Erythroblast (primary cell): ENCODE measurements at places on chromosomes 3 and 15.

- DNase-seq: no peak
Observed at GRCh38 chr3:132652640-132653270, 6.9 kb downstream of the ACAD11 start.

DNA sequence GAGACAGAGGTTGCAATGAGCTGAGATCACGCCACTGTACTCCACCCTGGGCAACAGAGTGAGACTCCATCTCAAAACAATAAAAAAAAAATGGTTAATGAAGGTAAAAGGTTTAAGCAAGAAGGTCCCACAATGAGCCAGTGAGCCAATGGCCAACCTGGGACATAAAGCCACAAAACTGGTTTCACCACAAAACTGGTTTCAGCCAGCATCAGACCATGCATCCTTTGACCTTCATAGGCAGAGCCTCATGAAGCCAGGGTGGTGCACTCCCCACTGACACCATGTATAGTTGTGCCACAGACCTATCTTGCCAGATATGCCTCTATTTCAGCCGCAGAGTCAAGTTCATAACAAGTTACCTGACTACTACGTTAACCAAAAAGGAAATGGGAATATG, 41.9 kb downstream of the SCAP start:
- no peak for DNase-seq

GRCh38 chr15:90582553-90582952, 52.8 kb downstream of the CRTC3 start:
- no peak for DNase-seq

DNA sequence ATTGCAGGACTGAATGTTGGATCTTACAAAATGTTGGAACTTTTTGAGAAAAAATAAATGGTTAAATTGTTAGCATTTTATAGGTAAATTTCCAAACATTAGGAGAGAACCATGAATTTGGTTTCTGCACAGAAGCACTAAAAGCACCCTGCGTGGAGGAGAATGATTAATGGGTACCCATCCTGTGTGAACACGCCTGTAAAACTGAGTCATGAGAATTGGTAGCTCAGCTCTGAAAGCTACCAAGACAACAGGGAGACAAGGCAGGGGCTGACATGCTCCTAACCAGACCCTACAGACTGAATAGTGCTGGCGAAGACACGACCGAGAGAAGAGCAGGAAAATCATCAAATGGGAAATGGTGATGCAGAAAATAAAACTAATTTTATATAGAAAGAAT, 32.4 kb upstream of the MTMR10 start:
- no peak for DNase-seq

DNA sequence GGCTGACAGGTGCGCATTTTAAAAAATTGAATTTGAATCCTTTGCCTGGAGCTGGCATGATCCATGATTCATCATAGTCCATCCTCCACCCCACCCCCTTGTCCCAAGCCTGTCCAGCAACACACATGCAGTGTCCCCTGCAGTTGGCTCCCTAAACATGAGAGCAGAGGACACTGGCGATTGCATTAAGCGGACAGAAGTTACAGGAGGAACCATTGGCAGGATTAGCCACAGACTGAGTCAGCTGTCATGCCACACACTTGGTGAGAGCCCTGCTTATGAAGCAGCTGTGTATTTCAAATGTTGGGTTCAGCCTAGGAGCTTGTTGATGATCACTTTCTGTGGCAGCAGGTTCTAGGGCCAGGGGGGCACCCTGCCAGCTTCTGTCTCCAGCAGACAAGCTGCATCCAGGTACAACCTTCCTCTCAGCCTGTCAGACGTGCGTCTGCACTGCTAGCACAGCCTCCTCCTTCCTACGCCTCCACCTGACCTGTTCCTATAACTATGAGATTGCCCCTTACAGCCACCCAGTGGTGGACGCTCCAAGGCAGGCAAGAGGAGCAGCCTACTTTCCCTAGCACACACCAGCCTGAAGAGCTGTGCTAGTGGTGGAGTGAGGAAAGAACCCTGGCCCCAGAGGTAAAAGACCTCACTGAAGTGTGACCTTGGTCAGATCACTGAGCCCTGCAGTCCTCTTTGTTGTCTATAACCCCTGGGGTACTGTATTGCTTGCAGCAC, 121.9 kb downstream of the SLCO3A1 start:
- DNase-seq: no peak

GRCh38 chr3:23209747-23210487, 6.8 kb downstream of the UBE2E2 start:
- no peak for DNase-seq

GRCh38 chr3:161035711-161036110, 69.4 kb downstream of the B3GALNT1 start:
- no peak for DNase-seq

- no peak for DNase-seq
Observed at GRCh38 chr3:145246291-145246690, 914.7 kb downstream of the PLOD2 start.

DNA sequence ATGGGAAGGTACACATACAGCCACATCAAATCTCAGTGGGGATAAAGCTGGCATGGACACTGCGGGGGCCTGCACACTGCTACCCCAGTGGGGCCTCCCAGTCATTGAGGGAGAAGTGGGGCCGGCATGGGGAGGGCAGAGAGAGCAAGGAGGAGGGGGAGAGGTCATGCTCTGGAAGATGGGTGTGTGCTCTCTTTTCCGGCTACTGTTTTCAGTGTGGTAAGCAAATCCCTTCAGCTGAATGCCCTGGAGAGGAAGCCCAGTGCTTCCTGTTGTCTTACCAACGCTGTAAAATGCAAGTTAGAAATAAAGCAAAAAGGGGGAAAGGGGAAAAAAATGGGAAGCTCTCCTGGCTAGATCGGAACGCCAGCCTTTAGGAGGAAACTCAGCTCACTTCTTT, 30.8 kb downstream of the NRROS start:
- no peak for DNase-seq

DNA sequence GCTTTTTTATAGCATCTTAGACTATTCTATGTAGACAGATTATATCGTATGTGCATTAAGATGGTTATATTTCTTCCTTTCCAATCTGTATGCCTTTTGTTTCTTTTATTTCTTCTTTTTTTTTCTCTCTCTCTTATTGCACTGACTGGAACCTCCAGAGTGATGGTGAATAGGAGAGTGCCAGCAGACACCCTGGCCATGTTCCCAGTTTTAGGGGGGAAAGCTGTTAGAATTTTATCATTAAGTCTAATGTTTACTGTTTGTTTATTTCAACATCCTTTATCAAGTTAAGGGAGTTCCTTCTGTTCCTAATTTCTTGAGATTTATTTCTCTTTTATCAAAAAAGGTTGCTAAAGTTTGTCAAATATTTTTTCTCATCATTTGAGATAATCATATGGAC, 116.6 kb upstream of the LRTM1 start:
- no peak for DNase-seq

- DNase-seq: no peak
Observed at GRCh38 chr3:45558431-45558830, 36.1 kb upstream of the LIMD1 start.

GRCh38 chr15:65985387-65985786, 116.1 kb downstream of the RAB11A start:
- no peak for DNase-seq

DNA sequence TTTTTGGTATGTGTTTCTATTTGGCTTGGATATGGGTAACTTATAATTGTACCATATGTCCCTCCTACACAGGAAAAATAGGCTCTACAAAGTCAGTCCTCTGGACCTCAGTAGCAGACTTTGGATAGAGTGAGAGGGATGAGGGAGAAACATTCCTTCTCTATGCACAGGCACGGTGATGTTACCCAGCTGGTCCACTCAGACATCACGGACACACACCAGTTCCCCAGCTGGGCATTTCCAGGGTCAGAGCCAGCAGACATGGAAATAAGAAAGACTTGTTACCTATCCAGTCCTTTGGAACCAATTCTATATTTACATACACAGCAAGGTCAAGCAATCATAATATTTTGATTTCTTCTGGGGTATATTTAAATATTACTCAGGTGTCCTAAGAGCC, 433.1 kb upstream of the KCNMB2 start:
- DNase-seq: no peak

- no peak for DNase-seq
Observed at GRCh38 chr15:101481917-101482525, 7.5 kb downstream of the PCSK6 start.

DNA sequence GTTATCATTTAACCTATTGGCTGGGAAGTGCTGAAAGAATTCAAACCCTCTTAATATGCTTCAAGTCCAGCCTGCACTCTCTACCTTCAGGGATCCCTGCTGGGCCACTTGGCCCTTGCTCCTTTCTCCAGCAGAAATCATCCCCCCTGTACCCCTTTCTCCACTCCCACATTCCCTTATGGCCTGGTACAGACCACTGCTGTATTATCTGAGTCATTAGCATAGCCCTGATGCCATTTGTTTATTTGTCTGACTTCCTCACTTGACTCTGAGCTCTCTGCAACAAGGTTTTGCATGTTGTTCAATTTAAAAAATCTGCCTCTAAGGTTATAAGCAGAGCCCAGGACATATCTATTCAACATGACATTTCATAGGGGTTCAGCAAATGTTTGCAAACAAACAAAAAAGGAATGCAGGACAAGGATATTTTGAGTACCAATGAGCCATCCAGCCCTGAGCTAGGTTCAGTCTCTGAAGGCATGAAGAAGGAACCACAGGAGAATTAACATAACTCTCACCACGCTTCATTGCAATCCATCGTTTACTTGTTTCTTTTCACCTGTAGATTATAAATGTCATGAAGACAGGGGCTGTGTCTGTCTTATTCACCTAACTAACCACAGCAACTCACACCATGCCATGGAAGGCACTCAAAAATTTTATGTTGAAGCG, 26.6 kb upstream of the HES1 start:
- DNase-seq: no peak

- DNase-seq: no peak
Observed at GRCh38 chr3:141332416-141332815, 35.9 kb upstream of the ZBTB38 start.

GRCh38 chr15:88118035-88118434, 138.5 kb downstream of the NTRK3 start:
- no peak for DNase-seq

- no peak for DNase-seq
Observed at GRCh38 chr3:162274070-162274469, 777.5 kb downstream of the OTOL1 start.

- DNase-seq: no peak
Observed at GRCh38 chr3:194584866-194585265, 48.4 kb downstream of the TMEM44 start.

DNA sequence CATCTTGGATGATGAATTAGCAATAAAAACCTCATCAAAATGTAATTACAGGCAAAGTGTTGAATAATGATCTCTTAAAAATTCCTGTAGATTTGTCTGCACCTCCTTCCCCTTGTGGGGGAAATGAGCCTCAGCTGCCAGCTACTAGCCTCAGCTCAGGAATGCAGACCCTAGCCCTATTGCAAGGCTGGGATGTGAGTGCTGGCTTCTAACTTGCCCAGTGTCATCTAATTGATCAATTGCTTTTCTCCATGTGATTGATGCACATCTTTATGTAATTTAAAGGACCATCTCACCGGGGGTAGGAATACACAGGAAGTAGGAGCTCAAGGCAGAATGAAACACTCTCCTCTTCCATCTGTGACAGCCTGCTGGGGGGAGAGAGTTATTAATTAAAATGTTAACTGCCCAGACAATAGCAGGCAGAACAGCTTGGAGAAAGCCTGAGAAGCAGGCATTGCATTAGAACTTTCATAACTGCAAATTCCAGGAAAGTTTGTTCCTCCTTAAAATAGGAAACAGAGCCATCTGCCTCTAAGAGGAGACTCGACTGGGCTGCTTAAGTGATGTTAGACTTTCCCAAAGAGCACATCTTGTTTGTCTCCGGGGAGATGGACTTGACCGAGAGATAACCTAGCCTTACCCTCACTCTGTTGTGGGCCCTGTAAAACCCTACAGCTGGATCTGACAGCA, 69.6 kb downstream of the LRTM1 start:
- no peak for DNase-seq

DNA sequence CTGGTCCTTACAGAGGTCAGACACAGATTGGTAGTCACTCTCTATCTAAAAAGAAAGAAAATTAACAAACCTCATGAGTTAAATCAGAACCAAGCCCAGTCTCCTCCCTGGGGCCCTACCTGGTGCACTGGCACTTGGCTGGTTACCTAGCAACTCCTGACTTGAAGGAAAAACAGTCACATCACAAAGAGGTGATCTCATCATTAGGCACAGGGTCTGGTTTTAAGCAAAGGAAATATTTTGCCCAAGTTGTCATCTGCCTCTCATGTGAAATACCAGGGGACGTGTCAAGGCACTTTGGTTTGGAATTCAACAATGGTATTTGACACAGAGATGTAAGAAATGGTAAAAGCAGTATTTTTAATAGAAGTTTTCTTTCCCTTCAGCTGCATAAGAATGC, 47.7 kb upstream of the FMN1 start:
- DNase-seq: no peak

GRCh38 chr15:57606816-57607215, 15.1 kb downstream of the MYZAP start:
- no peak for DNase-seq

DNA sequence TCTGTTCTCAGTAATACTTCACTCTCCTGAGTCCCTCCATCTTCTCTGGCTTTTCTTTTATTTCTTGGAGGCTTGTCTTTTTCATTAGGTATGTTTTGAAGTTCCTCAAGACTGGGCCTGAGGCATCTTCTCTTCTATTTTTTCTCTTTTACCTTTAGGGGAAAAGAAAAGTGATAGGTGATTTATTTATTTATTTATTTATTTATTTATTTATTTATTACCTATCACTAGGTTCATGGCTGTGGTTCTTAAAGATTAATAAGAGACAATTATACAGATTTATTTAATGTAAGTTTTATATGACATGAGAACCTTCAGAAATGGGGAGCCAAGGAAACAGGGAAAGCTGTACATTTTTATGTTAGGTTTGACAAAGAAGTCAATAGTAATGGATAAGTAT, 330.3 kb upstream of the RBMS3 start:
- no peak for DNase-seq

DNA sequence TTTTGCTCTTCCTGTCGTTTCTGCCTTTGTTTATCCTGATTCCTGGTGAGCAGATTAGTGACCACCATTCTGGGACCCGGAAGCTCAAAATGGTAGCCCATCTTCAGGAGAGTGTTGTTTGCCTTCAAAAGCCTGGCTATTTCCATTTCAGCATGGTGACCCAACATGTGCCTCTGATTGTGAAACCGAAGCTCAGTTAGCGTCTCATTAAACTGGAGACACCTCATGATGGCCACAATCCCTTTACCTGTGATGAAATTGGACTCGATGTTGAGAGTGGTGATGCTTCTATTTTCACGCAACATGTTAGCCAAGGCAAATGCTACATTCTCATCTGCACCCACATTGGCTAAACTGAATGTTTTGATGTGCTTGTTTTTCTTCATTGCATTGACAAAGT, 3.3 kb downstream of the LMOD3 start:
- no peak for DNase-seq

GRCh38 chr15:29294732-29295325, 25.2 kb upstream of the NSMCE3 start:
- DNase-seq: no peak

- DNase-seq: no peak
Observed at GRCh38 chr3:78483090-78483489, 1284.7 kb downstream of the ROBO1 start.

GRCh38 chr3:177680472-177680821, 483.2 kb upstream of the TBL1XR1 start:
- DNase-seq: no peak

GRCh38 chr3:117563063-117563462, 853.5 kb downstream of the TUSC7 start:
- no peak for DNase-seq

GRCh38 chr3:105118905-105119304, 247.8 kb upstream of the ALCAM start:
- no peak for DNase-seq

- DNase-seq: no peak
Observed at GRCh38 chr3:155835341-155836071, 18.7 kb downstream of the SLC33A1 start.
